ENCODE measurements at places on chromosomes 5 and 9. TPM values are rescaled to one million over a fixed set of nuclear protein-coding genes. Genes with fewer than 3 reads are reported as not detected.

The CDC25C gene
- 6.7 TPM for total RNA-seq

The OR1Q1 gene
- not detected for total RNA-seq

The NR2F1-AS1 gene
- total RNA-seq: 17.5 TPM

The C5orf58 gene
- total RNA-seq: not detected

The PDE4D gene
- 22.1 TPM for total RNA-seq

The SLC31A2 gene
- total RNA-seq: 10.1 TPM

The EPB41L4A gene
- total RNA-seq: 27.6 TPM

The TMEM215 gene
- total RNA-seq: not detected

The MIER3 gene
- total RNA-seq: 10.8 TPM

The WNK2 gene
- under 0.01 TPM for total RNA-seq

The IFNA2 gene
- not detected for total RNA-seq

The PLAA gene
- total RNA-seq: 36.0 TPM

The SPINK1 gene
- total RNA-seq: not detected

The C5orf46 gene
- total RNA-seq: not detected

The MYOZ3 gene
- 0.13 TPM for total RNA-seq

The IL33 gene
- total RNA-seq: 2.8 TPM

The SNCAIP gene
- total RNA-seq: 50.6 TPM

The GCNT4 gene
- 0.13 TPM for total RNA-seq

The CDKN2A gene
- total RNA-seq: 4.2 TPM

The ORM1 gene
- total RNA-seq: not detected

The PCDHB15 gene
- 0.26 TPM for total RNA-seq

The AMBP gene
- not detected for total RNA-seq

The DAB2IP gene
- total RNA-seq: 15.3 TPM

The OLFML2A gene
- 2.3 TPM for total RNA-seq

The PCDHGC4 gene
- 0.89 TPM for total RNA-seq

The RBM27 gene
- 15.5 TPM for total RNA-seq

The SAPCD2 gene
- 5.1 TPM for total RNA-seq

The LRRC19 gene
- total RNA-seq: not detected

The TMC1 gene
- total RNA-seq: 0.25 TPM

The SMIM32 gene
- total RNA-seq: not detected

The GTF2H2 gene
- total RNA-seq: 9.1 TPM

The ALDH1A1 gene
- 2,886 TPM for total RNA-seq

The SHISAL2B gene
- total RNA-seq: not detected

The UAP1L1 gene
- 30.1 TPM for total RNA-seq

The IL5 gene
- not detected for total RNA-seq

The SCGB3A1 gene
- 1.5 TPM for total RNA-seq

The KIF4B gene
- total RNA-seq: 0.26 TPM

The WDR31 gene
- total RNA-seq: 0.38 TPM

The GPR150 gene
- total RNA-seq: 0.13 TPM

The LHFPL2 gene
- total RNA-seq: 39.6 TPM

The CBY3 gene
- not detected for total RNA-seq

The BRINP1 gene
- total RNA-seq: 0.26 TPM

The PCDH12 gene
- 22.9 TPM for total RNA-seq

The FAM78A gene
- total RNA-seq: 3.3 TPM

The SH3GL2 gene
- total RNA-seq: not detected

The INSYN2B gene
- 1.4 TPM for total RNA-seq

The HSD17B3 gene
- total RNA-seq: not detected

The ADRB2 gene
- total RNA-seq: 10.7 TPM

The CAMK2A gene
- not detected for total RNA-seq

The MBLAC2 gene
- total RNA-seq: 5.1 TPM

The PHF24 gene
- under 0.01 TPM for total RNA-seq

The SLC27A6 gene
- not detected for total RNA-seq

The MEGF10 gene
- 3.4 TPM for total RNA-seq

The PCDHA11 gene
- under 0.01 TPM for total RNA-seq

The KCNMB1 gene
- total RNA-seq: not detected

The MAST4 gene
- 14.2 TPM for total RNA-seq

The CCDC180 gene
- total RNA-seq: 0.51 TPM

The EPB41L4B gene
- total RNA-seq: 0.51 TPM

The NTRK2 gene
- total RNA-seq: not detected

Measured in dermis microvascular lymphatic vessel endothelial cell (primary cell).